ENCODE measurements at places on chromosomes 2 and 18. TPM values are rescaled to one million over a fixed set of nuclear protein-coding genes. Genes with fewer than 3 reads are reported as not detected.

DNA sequence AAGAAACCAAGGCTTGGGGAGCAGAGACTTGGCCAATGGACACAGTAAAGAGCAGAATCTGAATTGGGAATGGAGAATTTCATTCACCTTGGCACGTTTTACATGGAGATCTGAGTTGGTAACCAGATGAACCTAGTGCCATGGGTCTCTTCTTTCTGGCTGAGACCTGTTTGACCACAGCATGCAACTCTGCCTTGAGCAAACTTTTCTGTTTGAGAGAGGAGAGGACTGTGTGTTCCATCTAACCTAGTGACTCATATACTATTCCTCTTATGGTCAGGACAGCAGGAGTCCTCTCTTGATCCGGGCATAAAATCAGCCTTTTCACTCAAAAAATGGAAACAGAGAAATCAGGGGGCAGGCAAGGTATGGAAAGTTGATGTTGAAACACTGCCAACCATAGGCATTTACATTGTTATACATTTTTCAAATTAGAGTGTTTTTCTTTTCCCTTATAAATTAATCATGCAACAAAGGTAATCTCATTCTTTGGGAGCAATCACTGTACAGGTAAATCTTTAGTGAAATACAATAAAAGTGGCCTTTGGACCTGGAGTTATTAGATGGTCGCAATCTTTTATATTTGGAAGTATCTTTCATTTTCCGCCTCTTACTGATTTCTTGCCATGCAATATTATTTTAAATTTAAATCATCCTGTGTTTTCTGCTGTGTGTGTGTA, 86.7 kb downstream of the NRP2 start:
- DNase-seq: no peak

DNA sequence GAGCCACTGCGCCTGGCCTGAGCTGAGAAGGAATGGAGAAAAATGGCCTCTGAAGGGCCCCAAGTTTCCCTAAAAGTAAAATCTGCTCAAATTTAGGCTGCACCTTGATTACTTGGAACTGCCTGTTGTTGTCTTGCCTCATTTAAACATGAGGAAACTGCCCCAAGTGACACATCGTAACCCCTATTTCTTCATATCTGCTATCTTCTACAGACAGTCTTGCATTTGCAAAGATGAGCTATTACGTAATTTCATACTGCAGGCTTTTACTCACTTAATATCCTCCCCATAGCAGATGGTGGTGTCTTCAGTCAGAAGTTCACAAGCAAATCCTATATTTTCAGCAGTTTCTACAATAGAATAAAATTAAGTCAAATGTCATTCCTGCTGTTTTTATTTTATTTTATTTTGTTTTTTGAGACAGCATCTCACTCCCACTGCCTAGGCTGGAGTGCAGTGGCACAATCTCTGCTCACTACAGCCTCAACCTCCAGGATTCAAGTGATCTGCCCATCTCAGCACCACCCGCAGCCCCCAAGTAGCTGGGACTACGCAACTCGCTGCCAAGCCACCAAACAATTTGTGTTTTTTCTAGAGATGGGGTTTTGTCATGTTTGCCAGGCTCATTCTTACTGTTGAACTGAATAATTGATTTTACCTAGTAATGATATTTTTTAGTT, 45.3 kb upstream of the NARS1 start:
- DNase-seq: peak; percentile 41

- no peak for DNase-seq
Measured at GRCh38 chr18:69402533-69402989, 1.9 kb downstream of the DOK6 start.

- no peak for DNase-seq
Measured at GRCh38 chr2:10120877-10121574, 1.5 kb upstream of the RRM2 start.

DNA sequence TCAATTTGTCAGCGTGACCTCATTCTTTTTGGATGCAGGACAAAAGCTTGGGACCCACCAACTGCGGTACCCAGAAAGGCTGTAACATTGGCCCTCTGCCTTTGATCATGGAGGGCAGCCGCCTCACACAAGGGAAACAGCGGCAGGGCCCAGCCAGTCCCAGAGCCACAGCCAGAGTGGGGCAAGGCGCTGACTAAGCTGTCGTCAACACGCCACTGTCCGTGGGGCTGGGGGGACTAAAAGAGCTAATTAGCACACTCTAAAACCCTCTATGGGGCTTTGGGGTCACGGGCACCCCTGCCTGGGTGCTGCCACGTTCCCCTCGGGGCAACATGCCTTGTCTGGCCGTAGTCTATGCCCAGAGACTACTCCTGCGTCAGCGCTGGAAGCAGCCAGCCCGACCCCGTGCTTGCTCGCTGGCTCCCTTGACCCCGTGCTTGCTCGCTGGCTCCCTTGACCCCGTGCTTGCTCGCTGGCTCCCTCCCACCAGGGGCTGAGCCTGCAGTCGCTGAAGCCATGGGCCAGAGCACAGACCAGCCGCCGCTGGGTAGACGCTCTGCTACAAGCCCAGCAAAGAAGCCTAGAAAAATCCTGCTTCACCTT, 598.4 kb downstream of the MBD2 start:
- DNase-seq: no peak

DNA sequence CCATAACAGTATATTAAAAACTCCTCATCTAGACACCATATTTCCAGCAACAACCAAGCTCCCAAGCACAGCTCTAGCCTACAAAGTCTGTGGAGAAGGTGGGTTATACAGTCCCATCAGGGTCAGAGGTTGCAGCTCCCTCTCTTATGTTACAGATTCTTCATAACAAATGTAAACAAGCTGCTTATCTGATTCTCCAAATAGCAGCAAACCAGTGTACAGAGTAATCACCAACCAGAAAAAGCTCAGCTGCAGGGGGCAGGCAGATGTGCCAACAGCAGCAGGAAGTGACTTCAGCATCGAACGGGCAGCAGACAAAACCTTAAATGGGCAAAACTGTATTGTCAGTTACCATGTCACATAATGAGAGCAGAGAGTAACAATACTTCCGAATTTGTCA, 52.9 kb upstream of the NABP1 start:
- DNase-seq: no peak

- DNase-seq: no peak
Measured at GRCh38 chr2:30960213-30960612, 153.0 kb upstream of the CAPN13 start.

- no peak for DNase-seq
Measured at GRCh38 chr2:170723446-170723958, 8.4 kb downstream of the SP5 start.

The C2orf80 gene
- total RNA-seq: not detected

The FBXO41 gene
- total RNA-seq: 5.6 TPM

The SERPINB10 gene
- not detected for total RNA-seq

The CFAP221 gene
- total RNA-seq: 2.9 TPM

The MERTK gene
- total RNA-seq: 36.6 TPM
